Stimulated activated CD8-positive, alpha-beta memory T cell treated with anti-CD3 and anti-CD28 coated beads, Interleukin-7, amount 100 ng/mL, for 1 hour (primary cell): ENCODE measurements at places on chromosomes 1 and 21.

DNA sequence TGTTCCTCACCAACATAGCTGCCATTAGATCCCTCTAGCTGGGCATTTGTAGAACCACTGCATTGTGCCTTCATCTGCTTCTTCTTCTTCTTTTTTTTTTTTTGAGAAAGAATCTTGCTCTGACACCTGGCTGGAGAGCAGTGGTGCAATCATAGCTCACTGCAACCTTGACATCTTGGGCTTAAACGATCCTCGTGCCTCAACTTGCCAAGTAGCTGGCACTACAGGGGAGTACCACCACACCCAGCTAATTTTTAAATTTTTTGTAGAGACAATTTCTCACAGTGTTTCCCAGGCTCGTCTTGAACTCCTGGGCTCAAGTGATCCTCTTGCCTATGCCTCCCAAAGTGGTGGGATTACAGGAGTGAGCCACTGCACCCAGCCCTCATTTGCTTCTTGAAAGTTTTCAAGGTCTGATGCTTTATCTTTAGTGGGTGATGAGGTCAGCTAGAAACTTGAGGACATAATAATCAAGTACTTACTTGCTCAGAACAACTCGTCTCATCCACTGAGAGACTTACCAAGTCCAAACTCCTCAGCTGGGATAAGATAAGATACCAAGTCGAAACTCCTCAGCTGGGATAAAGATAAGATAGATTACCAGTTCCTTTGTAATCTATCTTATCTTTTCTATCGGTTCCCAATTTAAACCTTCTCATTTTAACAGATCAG, 71.5 kb downstream of the MACF1 start:
- no peak for DNase-seq

- no peak for DNase-seq
These were observed 111.0 kb upstream of the RAB4A start for GRCh38 chr1:229159668-229160544.

DNA sequence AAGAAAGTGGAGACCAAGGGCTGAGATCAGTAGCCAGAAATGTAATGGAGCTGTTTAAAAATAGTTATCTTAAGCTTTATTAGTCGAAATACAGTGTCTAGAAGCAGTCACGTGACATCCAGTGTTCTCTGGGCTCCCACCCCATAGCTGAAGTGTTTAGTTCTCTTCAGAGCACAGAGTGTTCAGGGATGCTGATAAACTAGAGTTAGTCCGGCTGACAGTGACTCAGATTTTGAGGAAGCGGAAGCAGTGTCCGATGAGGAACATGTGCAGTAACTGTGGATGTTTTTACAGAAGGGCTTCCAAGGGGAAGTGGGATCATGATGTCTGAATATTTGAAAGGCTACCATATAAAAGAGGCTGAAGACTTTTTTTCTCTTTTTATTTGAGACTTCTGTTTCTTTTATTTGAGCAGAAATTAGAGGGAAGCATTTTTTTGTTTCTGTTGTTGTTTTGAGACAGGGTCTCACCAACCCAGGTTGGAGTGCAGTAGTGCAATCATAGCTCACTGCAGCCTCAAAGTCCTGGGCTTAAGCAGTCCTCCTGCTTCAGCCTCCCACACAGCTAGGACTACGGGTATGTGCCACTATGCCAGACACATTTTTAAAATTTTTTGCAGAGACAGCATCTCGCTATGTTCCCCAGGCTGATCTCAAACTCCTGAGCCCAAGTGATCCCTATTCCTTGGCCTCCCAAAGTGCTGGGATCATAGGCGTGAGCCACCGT, 124.2 kb downstream of the GALNT2 start:
- no peak for DNase-seq

DNA sequence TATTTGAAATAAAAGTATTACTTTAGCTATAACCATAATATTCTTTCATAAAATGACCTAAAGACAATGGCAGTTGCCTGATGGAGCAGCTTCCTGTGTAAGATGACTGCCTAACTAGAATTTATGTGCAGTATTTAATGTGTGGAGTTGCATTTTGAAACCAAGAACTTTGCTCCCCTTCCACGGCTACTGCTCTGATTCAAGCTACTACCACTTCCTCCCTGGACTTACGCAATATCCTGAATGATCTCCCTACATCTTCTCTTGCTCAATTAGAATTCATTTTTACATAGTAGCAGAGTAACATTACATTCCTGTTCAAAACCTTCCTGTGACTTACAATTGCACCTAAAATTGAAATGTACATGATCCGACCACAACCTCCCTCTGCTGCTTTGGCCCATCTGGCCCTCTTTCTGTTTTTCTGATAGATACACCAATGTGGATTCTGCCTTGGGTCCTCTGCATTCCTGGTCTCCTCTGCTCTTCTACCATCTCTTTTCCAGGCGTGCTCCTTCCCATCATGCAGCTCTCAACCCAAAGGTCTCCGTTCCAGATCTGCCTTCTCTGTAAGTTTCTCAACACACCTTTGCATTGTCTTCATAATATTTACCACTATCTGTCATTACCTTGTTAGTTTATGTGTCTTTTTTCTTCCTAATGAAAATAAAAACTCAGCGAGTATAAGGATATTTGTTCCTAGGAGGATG, 47.4 kb upstream of the USP25 start:
- DNase-seq: no peak

GRCh38 chr1:164950541-164950986, 391.6 kb downstream of the PBX1 start:
- DNase-seq: no peak

- no peak for DNase-seq
These were observed at the start of gene ESRRG for GRCh38 chr1:216723274-216723780. TSS of gene ESRRG (minus strand) at chr1:216723429. CDS start at chr1:216723299, 130 bp downstream.

DNA sequence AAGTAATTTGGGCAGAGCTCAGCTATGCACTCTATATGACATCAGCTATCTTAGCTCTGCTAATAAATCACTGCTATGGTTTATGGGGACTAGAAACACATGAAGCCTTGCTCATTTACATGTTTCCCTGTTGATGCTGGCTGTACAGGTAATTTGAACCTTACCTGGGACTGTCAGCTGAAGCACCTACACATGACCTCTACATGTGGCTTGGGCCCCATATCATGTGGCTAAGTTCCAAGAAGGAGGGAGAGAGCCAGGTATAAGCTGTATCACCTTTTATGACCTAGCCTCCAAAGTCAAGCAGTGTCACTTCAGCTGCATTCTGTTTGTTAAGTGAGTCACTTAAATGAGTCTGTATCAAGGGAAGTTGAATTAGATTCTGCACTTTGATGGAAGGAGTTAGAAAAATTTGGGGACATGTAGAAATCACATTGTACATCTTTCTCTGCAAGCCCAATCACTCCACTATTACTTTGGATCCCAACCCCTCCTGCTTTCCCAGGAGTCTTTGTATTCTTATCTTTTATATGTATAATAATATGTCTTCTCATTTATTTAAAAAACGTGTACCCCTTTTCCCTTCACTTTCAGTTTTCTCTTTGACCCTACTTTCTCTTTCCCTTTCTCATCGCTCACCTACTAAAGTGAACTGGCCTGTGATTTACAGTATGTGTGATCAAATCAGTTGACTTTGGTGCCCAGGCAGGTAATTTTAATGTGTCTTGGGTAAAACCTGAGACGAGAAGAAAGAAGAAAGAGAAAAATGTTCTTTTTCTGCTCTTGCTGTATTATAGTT, 53.4 kb upstream of the PRKACB start:
- no peak for DNase-seq

- no peak for DNase-seq
These were observed 58.4 kb upstream of the ADAM30 start for GRCh38 chr1:119954476-119955422.

DNA sequence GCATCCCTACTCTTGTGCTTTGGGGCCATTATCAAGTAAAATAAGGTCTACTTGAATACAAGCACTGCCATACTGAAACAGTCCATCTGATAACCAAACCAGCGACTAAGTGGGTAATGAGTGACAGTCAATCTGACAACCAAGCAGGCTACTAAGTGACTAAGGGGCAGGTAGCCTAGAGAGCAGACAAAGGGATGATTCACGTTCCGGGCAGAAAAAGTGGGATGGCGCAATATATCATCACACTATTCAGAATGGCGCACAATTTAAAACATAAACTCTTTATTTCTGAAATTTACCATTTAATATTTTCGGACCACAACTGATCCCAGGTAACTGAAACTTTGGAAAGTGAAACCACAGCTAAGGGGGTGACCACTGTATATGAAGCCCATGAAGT, 17.7 kb downstream of the NGF start:
- no peak for DNase-seq

DNA sequence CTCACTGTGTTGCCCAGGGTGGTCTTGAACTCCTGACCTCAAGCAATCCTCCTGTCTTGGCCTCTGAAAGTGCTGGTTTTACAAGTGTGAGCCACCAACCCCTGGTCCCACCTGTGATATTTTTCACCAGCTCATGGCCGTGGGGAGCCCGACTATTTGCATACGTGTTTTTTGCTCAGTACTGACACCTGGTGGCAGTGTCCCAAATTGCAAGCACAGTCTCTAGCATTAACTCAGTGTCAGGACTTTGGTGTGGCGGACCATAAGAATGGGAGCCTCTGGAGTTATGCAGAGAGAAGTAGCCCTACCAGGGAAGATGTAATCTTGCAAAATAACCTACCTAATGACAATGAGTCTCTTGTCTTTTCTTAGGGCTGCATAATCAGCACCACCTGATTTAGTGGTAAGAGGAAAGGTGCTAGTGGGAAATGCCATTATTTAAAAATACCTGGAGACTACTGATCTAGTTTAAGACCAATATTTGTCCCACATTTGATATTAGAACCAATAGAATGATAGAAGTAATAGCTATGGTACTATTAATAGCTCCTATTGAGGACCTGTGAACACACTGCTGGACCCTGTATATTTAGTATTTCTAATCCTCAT, 305.4 kb downstream of the DISC1 start:
- DNase-seq: no peak

- no peak for DNase-seq
These were observed 147.5 kb downstream of the TSEN15 start for GRCh38 chr1:184199036-184199435.

GRCh38 chr1:220139966-220140365, 46.0 kb downstream of the IARS2 start:
- no peak for DNase-seq

- no peak for DNase-seq
These were observed 41.5 kb downstream of the MORN1 start for GRCh38 chr1:2349806-2350205.
